Progenitor cell of endocrine pancreas (in vitro differentiated cells): ENCODE measurements at places on chromosomes 1 and 21.
A peak's percentile ranks its signal among the peaks of the same experiment; 100 is the strongest.

- no peak for DNase-seq
These were observed 77.9 kb upstream of the RRP15 start for GRCh38 chr1:218207194-218207593.

DNA sequence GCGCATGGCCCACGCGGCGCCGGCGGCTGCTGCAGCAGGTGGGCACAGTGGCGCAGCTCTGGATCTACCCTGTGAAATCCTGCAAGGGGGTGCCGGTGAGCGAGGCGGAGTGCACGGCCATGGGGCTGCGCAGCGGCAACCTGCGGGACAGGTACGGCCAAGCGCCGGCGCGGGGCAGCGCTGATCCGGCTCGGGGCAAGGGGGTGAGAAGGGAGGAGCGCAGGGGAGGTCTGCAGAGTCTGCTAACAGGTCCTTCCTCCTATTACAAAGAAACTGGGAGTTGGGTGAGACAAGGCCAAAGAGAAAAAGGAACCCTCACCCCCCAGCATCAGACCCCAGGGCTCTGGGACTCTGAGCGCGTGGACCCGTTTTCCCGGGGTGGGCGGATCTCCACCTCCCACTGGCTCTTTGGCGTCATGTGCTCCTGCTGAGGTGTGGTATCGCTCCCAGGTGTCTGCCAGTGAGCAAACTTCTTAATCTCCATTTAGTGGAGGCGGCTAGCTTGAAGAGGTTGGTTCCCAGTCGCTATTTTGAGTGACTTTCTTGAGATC lies 431 bp downstream of the MTARC1 start:
- peak; percentile 52 for DNase-seq

DNA sequence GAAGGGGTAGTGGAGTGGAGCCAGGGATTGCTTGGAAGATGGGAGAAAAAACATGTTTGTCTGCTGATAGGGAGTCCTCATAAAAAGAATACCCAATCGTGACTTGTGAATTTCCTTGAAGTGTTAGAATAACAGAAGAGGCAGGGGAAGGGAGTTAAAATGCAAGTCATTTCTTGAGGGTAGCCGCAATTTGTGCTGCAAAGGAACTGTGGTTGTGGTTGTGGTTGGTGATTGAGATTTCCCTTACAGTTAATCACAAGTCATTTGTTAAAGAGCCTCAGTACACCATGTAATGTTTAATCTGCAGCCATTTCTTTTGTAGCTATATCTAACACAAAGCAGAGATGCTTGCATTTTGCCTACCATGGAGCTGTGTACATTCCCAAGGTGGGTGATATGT lies 38.5 kb upstream of the EGLN1 start:
- no peak for DNase-seq

- DNase-seq = no peak
These were observed 172.5 kb upstream of the GALNT2 start for GRCh38 chr1:229894532-229894931.

DNA sequence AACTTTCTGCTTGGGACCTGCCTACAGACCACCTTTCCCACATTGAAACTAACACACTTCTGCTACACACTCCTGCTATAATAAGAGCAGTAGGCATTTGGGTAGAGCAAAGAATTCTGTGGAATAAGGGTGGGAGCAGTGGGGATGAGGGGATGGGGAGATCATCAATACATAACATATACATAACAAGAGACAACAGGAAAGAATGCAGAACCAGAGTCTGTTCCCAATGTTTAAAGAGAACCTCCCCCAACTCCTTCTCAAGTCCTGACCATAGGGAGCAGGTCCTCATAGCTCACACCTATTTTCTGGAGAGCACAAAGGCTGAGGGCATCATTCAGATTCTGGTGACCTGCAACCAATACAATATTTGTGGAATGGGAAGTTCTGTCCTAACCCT lies 121.6 kb upstream of the BARHL2 start:
- no peak for DNase-seq

DNA sequence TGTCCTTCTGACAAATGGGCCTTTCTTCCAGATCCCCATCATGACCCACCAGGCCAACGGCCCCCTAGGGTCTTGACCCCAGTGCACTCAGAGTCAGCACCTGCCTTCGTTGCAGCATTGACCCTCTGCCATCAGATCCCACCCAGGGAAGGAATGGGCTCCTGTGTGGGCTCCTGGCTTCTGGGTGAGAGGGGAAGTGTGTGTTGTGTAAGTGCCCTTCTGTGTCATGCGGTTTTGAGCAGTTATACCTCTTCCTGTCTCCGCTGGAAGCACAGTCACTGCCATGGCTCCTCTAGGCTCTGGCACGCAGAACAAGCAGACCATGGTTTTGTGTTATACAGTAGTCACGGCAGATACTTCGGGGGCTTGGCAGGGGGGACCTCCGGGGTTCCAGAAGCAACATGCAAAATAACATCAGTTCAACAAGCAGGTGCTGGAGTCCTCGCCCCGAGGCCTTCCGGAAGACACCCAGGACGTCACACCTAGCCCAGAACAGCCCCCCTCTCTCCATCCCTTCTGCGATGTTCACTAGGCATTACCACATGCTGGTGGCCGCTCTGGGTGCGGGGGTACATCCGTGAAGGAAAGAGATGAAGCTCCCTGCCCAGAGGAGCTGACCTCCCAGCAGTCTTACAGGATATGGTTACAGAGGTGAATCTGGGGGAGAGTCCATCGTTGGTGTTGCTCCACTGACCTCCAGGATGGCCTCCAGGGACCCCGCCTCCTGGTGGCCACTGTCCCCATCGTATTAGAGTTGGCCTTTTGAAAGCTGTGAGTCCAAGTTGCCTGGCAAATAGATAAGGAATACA lies 17.4 kb upstream of the KCNAB2 start:
- no peak for DNase-seq

DNA sequence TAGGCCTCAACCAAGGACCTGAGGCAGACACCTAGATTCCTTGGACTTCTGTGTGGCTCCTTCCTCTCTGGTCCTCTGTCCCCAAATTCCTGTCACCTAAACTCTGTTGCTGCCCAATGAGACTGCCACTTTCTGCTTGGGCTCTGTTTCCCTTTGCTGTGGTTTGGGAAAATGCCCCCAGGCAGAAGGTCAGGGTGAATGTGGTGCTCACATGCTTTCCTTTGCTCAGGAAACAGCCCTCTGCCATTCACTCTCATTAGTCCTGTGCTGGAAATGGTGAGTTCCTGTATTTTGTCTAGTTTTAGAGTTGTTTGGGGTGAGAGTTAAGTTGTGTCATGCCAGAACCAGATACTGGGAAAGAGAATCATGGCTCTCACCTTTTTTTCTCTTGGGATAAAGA lies 22.7 kb upstream of the SHE start:
- DNase-seq = no peak

GRCh38 chr1:171420810-171421209 lies 64.5 kb upstream of the PRRC2C start:
- no peak for DNase-seq

DNA sequence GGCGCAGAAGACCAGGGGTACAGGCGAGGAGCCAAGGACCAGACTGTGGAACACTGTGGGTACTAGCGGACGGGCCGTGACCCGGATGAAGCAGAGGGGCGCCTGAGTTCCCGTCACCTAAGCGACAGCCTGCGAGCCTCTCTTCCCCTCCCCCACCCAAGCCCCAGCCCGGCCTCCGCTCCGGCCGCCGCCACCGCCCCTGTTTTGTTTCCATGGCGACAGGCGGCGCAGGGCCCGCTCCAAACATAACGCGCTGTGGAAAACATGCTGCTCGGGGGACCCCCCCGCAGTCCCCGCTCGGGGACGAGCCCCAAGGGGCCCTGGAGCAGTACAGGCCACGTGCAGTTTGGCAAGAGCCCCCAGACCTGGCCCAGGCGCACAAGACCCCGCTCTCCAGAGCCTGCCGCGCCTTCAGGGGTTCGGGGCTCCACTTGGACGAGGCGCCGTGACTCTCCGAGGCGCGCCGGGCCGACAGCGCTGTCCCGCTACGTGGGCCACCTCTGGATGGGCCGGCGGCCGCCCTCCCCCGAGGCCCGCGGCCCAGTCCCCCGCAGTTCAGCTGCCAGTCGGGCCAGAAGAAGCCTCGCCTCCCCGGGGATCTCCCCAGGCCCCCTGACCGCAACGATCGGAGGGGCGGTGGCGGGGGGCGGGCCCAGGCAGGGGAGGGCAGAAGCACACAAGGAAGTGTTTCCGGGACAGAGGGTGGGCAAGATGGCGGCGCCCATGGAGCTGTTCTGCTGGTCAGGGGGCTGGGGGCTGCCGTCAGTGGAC lies at the start of gene MTX1:
MTX1 (plus strand) TSS at position 155 of the 771 bp plus-strand sequence; CDS start at position 265, 110 bp downstream.
- peak; percentile 72 for DNase-seq

DNA sequence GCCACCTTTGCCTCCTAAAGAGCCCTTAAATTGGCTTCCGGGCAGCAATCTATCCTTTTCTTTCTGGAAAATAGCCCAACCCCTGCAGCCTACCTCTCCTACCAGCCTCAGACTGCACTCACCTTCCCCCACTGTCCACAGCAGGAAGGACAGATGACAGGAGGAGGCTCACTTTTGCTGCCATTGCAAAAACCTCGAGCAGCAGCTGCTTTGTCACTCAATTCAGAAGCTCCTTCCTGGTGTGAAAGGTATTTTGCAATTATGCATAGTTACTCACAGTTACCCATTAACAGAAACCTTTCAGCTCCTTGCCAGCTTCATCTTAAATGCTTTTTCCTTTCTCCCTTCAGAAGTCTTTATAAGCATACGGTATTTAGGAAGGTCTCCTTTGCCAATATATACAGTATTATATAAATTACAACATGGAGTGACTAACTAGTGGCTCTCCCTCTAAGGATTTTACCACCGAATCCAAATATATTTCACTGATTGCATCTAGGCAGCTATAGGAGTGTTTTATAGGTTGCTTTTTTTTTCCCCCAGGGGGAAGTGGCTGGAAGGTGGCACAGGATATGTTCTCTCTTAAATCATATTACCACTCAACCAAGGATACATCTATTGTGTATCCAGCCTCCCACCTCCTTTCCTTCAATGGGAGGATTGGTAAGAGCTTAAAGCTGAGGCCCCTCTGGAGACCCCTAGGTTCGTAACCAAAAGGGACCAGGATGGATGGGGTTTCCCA lies 142.1 kb upstream of the IPO9 start:
- DNase-seq = no peak

DNA sequence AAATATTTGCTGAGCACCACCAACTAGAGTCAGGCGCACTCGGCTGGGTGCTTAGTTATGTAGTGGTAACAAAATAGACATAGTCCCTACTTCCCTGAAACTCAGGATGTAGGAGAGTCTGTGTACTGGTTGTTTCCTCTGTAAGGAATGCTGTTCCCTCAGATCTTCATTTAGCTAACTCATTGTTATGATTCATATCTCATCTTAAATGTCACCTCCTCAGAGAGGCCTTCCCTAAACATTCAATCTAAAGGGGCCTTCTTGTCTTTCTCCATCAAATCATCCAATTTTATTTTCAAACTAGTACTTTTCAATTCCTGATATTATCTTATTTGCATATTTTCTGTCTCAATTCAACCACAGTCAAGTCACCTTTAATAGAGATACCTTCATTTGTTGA lies 132.9 kb downstream of the PIK3R3 start:
- no peak for DNase-seq

DNA sequence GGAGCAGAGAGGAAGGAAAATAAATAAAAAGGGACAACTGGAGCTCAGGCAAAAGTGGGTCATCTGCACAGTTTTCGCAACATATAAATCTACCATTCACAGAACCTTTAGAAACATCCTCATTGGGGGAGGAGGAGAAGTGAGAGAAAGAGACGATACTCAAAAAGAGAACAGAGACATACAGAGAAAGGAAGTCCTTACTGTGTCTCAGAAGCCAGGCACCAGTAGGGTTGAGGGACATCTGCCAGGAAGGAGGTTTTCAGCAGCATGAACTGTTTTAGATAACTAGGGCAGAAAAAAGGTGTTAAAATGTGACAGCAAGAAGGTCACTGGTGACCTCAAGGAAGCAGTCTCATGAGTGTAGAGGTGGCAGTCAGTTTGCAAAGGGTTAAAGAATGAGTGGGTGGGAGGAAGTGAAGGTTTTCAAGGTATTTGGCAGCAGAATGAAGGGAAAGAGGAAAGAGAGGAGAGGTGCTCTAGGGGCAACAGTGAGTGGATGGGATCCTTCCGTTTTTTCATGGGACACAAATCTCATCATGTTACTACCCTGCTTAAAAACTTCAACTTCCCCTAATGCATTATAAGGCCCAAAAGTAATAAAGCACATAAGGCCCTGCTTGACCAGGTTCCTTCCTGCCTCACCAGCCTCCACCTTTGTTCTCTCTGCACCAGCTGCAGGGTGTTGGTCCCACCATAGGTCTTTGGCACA lies 9.5 kb downstream of the JAK1 start:
- no peak for DNase-seq

DNA sequence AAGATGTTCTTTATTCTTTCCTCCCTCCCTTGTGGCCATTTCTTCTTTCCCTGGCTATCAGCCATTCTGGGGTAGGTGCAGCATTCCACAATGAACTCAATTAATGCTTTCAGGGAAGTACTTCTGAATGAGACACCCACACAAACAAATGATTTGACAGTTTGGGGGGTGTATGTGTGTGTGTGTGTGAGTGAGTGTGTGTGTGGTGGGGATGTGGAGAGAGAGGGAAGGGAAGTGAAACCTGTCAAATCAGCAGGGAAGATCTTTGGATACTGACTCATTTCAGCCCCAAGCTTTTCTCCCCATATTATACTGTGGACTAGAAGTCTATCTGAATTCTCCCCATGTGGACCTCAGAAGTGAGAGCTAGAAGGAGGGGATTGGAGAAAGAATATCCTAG lies 154.9 kb upstream of the CD34 start:
- DNase-seq = no peak

DNA sequence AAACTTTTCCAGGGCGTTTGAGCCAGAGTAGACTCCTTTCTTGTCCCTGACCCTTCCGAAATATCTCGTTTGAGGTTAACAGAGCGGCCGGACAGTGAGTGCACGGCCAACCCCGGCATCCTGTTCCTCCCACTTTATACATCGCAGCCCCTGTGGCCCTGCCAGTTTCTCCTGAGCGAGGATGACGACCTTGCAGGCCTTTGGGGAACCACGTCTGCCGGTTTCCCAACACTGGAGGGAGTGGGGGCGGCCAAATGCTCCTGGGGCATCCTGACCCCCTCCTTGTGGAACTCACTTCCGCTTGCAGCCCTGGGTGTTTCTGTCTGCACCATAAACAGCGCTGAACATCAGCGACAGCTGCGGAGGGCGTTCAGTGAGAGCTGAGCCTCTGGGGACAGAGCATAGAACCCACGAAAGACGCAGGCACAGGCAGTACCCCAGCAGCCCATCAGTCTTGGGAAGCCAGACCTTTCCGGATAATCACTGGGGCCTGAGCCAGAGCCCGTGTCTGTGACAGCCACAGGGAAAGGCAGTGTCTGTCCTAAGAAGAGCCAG lies 4.8 kb upstream of the KCNAB2 start:
- no peak for DNase-seq
